A549 (cell line): ENCODE measurements at places on chromosomes 13 and 19.

GRCh38 chr13:92626274-92626673 lies 600.3 kb upstream of the GPC6 start:
- DNase-seq: no peak

DNA sequence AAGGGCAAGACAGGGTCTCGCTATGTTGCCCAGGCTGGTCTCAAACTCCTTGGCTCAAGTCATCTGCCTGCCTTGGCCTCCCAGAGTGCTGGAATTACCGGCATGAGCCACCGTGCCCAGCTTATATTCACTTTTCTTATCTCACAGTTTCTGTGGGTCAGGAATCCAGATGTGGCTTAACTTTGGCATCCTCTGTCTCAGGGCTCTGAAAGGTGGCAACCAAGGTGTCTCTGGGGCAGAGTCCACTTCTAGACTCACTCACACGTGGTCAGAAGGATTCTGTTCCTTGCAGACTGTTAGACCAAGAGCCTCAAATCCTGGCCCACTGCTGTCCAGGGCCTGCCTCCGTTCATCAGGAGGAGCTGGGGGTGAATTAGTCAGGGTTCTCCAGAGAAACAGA lies 7.6 kb upstream of the LMNB2 start:
- DNase-seq: no peak

- DNase-seq: no peak
Observed at GRCh38 chr19:14786421-14786851, 8.1 kb upstream of the ADGRE2 start.

DNA sequence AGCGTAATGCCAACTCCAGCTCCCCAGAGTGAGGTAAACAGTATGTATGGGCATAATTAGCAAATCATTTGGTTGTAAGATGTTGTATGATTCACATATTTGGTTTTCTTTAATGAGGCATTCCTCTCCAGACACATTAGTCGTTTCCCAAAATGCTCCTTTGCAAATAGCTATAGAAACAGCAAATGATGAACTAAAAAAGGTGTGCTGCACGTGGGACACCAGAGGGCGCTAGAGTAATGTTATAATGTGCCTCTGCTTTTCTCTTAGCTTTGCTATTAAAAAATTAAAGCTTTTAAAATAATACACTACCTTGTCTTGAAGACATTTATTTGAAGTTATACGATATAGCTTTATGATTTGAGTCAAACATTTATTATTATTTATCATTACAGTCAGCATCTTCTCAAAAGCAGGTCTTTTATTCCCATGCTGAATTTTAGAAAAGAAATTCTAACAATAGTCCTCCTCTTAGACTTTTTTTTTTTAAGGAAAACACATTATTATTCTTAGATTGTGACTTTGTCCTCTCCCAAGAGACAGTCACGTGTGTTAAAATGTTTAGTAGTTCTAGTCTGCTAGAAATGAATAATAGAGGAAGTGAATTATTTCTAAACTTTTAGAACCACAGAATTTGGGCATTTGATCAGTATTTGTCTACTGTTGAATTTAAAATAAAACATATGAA lies 121.6 kb upstream of the FRY start:
- peak; percentile 4 for DNase-seq

DNA sequence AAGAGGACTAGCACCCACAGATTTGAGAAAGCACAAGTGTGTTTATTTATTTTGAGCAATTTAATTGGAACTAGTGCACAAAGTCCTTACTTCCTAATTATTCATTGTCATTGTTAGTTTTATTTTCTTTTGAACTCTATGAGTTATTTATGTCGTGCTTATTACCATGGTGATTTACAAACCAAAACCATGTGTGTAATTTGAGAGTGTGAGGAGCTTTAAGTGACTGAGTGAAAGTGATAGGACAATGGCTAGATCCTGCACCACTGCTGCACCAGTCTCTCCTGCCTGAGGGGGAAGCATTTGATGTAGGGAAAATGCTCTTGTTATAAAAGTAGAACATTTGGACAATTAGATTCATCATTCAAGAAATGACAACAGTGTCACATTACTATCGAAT lies 172.3 kb upstream of the KLF12 start:
- no peak for DNase-seq

DNA sequence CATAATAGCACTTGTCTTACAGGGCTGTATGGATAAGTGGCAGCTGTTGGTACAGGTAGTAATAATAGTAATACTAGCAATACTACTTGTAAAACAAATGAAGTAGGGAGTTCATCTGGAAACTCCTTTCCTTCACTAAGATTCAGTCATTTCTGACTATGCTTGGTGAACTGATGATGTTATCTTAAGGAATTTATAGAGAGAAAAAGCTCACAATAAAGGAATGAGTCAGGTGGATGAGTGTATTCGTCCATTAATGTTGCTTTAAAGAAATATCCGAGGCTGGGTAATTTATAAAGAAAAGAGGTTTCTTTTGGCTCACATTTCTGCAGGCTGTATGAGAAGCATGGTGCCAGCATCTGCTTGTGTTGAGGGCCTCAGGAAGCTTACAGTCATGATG lies 477.3 kb downstream of the KLF12 start:
- no peak for DNase-seq

DNA sequence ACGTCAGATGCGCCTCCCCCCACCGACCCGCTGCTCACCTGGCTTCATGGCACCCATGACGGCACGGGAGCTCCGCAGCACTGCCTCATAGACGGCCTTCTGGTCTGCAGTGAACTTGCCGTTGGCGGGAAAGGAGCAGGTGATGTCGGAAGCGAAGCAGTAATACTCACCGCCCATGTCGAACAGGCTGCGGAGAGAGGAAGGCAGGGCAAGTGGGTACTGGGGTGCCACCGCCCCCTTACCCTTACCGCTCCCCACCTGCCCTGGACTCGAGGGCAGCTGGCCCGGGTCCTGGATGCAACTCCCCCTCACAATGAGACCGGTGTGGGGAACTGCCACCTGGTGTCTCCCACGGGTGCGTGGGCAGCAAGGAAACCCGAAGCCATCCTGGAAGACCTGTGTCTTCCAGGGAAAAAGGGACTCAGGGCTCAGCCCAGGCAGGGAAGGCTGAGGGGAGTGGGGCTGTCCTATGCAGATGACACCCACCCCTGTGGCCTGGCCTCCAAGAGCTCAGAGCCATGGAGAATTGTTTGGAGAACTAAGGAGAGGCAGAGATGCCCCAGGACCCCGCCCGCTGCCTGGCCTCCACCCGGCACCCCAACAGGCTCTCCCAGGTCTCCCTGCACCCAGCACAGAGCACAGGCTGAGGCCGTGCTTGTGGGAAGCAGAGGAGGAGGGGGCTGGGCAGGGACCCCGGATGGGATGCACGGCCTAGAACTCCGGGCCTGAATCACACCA lies 28.3 kb downstream of the CEBPG start:
- no peak for DNase-seq

DNA sequence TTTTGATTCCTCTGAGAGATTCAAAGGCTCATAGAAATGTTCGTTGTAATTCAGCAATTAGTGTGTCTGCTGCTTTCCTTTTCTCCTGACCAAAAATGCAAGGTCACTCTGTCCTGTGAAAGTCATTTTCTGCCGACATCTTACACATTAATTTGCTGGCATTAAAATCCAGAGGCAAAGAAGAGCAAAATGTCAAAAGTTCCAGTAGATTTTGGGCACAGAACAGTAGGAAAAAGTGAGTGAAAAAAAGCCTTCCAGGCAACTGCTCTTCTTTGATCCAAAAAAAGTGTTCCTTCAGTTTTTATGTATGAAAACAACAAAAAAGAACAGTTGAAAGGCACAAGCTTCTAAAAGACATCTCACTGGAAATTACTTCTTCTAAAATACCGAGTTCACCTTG lies 413.8 kb downstream of the FOXO1 start:
- no peak for DNase-seq

GRCh38 chr13:94209117-94209516 lies 270.4 kb downstream of the DCT start:
- DNase-seq: no peak

DNA sequence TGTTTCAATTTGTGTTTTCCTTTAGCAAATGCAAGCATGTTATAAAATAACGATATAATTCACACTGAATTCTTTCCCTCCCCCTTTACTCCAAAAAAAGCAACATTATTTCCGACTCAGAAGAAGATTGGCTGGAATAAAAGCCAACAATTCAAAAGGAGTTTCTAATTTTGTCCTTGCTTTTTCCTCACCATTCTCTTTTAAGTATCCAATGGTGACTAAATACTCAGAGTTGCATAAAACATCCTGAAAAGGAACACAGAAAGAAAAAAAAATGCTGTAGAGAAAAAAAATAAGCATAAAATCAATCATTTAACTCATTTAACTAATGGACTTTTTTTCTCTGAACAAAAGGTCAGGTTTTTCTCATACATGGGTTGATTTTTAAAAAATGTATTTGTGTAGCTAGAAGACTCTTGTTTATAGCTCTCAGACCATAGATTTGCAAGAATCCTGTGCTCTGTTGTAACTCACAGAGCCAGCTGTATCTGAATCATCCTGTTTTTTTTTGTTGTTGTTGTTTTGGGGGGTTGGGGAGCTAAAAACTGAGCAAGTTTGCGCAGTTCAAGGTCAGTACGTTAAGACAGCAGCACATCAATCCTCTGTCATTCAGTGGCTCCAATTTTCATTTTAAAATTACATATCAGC lies 108.1 kb downstream of the PCDH17 start:
- no peak for DNase-seq

- DNase-seq: peak; percentile 42
Observed at GRCh38 chr19:5271145-5271544, 69.5 kb downstream of the PTPRS start.

GRCh38 chr19:38475176-38475575 lies 41.7 kb downstream of the RYR1 start:
- DNase-seq: no peak

GRCh38 chr13:31088826-31089420 lies 72.8 kb downstream of the HSPH1 start:
- no peak for DNase-seq
